ENCODE measurements at places on chromosomes 11 and 22. TPM values are rescaled to one million over a fixed set of nuclear protein-coding genes. Genes with fewer than 3 reads are reported as not detected.

- H3K27me3 ChIP-seq: no peaks in the 10 kb centered on the region
- peaks cover 57% of the 10 kb centered on the region for H3K36me3 ChIP-seq
- no peak overlapping the region for H3K4me3 ChIP-seq
- DNase-seq: no peak
- H3K4me1 ChIP-seq: peaks cover 5% of the 10 kb centered on the region
- no peak overlapping the region for H3K27ac ChIP-seq
Observed at GRCh38 chr11:72305891-72306585, 62.1 kb upstream of the PHOX2A start.

- no peaks in the 10 kb centered on the region for H3K27me3 ChIP-seq
- DNase-seq: no peak
- peak overlapping the region; percentile 68 for H3K4me3 ChIP-seq
- H3K36me3 ChIP-seq: peaks cover 34% of the 10 kb centered on the region
- H3K27ac ChIP-seq: peak overlapping the region; percentile 98
Observed at GRCh38 chr11:61362542-61362875, 335 bp downstream of the TMEM138 start.

DNA sequence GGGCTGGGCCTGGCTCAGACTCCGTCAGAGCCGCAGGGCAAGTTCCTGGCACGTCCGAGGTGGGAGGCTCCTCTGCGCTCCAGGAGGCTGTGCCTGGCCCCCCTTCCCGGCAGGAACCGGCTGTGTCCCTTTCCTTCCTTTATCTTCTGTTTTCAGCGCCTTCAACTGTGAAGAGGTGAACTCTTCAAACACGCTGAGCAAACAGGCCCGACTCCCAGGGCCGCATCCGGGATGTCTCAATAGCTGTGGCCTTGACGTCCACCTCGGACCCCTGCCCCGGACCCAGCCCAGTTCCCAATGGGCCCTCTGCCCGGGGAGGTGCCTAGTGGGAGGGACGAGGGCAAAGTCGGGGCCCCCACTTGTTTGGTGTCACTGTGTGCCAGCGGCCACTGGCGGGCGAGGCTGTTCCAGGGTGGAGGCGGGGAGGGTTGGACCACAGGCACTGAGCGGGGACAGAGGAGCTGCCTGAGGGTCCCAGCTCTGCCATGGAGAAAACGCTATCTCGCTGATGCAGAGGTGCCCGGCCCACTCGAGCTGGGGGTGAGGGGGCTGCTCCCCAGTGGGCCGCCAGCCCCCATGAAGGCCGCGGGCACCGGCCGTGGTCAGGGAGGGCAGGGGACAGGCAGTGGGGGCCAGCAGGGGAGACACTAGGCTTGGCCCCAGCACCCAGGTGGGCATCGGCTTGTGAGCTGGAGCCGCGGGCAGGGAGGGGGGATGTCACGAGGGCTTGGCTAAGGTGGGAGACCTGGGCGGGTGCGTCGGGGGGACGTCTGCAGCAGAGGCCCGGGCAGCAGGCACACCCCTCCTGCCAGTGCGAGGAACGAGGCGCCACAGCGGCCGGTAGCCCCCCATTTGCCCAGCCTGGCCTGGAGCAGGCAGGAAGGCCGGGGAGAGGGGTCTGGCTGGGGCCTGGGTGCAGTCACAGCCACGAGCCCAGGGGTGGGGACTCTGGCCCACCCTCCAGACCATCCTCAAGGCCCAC is 2.7 kb upstream of the MUC5B start:
- H3K4me1 ChIP-seq: peaks cover 8% of the 10 kb centered on the region
- peaks cover 66% of the 10 kb centered on the region for H3K27me3 ChIP-seq
- no peak overlapping the region for H3K27ac ChIP-seq
- peak; percentile 80 for DNase-seq
- no peaks in the 10 kb centered on the region for H3K36me3 ChIP-seq

The APOC3 gene
- 2.6 TPM for total RNA-seq

The KCTD17 gene
- total RNA-seq: 25.0 TPM

DNA sequence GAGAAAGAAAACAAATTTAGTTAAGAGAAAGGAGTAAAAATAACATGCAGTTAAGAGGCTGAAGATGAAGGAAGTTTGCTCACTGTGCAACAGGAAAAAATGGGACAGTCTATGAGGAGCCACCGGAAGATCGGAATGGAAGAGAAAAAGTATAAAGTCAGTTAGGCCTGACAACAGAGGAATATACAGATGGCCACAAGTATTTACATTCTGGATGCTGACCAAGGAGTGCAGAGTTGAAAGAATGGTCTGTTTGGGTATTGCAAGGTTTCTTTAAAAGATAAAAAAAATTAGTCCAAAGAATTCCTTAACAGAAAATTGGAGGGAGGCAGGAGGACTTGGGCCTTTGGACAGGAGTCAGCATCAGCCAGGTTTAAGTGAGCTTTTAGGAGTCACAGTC is 37.5 kb downstream of the RBFOX2 start:
- H3K4me1 ChIP-seq: peaks cover 12% of the 10 kb centered on the region
- no peak overlapping the region for H3K4me3 ChIP-seq
- DNase-seq: no peak
- H3K36me3 ChIP-seq: no peaks in the 10 kb centered on the region

The ART1 gene
- not detected for total RNA-seq

- no peak for DNase-seq
- H3K4me3 ChIP-seq: no peak overlapping the region
- H3K27ac ChIP-seq: peak overlapping the region; percentile 77
- H3K36me3 ChIP-seq: peaks cover 93% of the 10 kb centered on the region
Observed at GRCh38 chr22:29336751-29337490, 21.4 kb upstream of the RASL10A start.

The C22orf42 gene
- total RNA-seq: not detected

The C11orf52 gene
- total RNA-seq: 9.7 TPM

The KRTAP5-1 gene
- total RNA-seq: 1.0 TPM

The MPZL2 gene
- 111 TPM for total RNA-seq

The SORL1 gene
- total RNA-seq: 14.6 TPM

Measured in suprapubic skin (tissue), 4 donors.